ENCODE measurements at places on chromosomes 6 and 20.

- H3K4me3 ChIP-seq = no peak overlapping the region
- H3K4me1 ChIP-seq = no peaks in the 10 kb centered on the region
- H3K36me3 ChIP-seq = no peaks in the 10 kb centered on the region
Observed at GRCh38 chr6:118876198-118876597, 17.8 kb upstream of the ASF1A start.

DNA sequence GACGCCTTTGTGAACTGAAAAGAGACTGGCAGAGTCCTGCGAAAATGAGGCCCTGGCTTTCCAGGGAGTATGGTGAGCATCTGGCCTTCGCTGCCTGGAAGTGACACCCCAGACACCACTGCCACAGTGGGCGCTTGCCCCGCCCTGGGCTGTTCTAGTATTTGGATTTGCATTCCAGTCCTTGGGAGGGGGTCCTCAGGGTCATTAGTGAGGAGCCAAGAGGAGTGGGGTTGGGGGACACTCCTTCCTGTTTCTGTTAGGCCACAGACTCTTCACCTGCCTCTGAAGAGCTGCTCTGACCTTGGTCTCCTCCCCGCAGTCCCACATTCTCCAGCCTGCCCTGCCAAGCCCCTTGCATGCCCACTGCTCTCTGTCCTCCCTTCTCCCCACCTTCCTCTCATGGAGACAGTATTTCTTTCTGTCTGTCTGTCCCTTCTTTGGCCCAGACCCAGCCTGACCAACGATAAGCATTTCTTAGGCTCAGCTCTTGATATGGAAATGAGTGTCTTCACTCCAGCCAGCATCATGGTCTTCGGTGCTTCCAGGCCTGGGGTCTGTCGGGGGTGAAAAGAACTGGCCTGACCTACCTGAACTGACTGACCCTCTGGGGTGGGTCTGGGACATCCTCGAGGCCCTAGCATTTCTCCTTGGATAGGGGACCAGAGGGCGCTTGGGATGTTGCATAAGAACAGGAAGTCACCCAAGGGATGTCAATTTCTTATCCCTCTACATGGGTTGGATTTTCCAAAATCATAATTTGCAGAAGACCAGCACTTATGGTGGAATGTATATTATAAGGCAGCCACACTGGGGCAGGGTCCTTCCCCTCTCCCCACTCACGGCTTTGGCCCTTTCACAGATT lies 19.4 kb downstream of the SLC9A8 start:
- H3K36me3 ChIP-seq = no peaks in the 10 kb centered on the region
- DNase-seq = no peak
- H3K4me3 ChIP-seq = no peak overlapping the region
- H3K27me3 ChIP-seq = no peaks in the 10 kb centered on the region

DNA sequence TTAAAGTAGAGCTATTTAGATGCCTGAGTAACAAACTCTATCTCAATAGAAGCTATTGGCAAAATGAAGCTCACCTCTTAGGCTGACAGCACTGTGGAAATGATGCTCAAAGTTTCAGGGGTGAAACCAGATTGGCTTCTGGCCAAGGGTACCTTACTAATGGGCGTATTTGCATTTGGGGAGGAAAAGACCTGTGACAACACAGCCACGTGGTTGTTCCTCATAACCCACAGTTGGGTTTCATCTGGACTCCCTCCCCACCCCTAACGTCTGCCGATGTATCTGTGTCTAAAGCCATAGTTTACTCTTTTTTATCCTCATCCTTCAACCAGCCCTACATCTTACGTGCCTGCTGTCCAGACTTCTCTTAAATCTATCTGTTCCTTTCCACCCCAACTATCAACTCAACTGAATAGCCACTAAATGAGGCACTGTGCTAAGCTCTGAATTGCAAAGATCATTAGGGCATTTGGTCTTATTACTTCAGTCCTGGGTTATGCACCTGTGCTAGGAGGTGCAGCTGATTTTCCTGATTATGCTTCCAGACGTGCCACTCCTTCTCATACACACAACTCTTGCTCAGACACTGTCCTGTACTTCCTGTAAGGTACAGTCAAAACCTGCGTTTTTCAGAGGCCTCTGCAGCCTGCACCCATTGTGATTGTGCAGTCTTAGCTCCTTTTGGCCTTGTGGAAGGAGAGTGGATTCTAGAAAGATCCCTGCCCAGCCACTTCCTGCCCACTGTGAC lies 80.6 kb upstream of the ARMC2 start:
- no peaks in the 10 kb centered on the region for H3K4me1 ChIP-seq
- no peak overlapping the region for H3K4me3 ChIP-seq
- DNase-seq = no peak
- H3K36me3 ChIP-seq = no peaks in the 10 kb centered on the region
- no peaks in the 10 kb centered on the region for H3K27me3 ChIP-seq

GRCh38 chr6:169558774-169559441 lies 142.9 kb downstream of the WDR27 start:
- DNase-seq = no peak
- H3K4me1 ChIP-seq = peaks cover 2% of the 10 kb centered on the region
- no peak overlapping the region for H3K4me3 ChIP-seq

DNA sequence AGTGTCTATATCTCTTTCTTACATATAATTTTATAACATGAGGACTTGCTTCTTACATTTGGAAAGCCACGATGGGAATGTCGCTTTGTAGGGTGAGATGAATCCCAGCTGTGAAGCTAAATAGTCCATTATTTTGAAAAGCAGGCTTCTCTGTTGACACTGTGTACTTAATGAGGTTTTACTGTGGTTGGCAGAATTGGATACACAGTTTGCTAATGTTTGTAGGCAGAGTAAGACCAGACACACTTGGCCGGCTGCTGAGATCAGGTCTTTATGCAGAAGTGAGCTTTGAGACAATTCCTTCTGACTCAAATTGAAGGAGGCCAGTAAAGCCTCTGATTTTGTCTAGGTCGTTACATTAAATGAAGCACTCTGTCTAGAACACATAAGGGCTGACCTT lies 93.0 kb downstream of the NDUFAF5 start:
- DNase-seq = no peak
- no peak overlapping the region for H3K27ac ChIP-seq
- H3K4me1 ChIP-seq = peaks cover 19% of the 10 kb centered on the region
- H3K36me3 ChIP-seq = no peaks in the 10 kb centered on the region
- no peak overlapping the region for H3K4me3 ChIP-seq

DNA sequence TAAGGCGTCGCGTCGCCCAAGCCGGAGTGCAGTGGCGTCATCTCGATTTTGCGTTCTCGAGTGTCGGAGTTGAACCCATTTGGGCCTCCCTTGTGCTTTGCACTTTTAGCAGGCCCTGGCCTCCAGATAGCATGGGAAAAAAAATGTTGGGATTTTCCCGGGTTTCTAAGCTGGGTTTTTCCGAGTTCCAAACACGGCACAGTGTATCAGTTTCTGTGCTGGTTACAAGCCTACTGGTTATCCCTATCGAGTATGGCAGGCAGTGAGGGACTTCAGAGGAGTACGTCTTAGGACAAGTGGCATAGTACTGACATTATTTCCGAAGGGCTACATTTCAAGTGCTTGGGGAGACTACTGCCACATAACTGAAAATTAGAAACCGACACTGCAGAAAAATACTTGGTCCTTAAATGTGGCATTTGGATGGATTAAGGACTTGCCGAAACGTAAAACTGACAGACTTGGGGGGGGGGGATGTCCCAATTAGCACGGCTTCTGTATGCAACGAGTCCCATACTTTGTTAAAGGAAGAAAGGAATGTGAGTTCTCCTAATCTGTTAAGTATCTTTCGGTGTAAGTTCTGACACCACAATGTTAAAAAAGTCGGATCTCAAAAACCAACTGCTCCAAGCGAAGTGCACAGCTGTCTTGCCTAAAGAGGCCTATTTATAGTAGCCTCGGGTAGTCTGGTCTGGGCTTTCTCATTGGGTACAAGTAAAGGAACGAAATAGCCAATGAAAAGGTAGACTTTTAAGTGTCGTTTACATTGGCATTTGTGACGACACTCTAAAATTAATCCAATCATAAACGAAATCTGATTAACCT lies 70.2 kb downstream of the HFE start:
- H3K27ac ChIP-seq = peak overlapping the region; percentile 97
- peaks cover 3% of the 10 kb centered on the region for H3K4me1 ChIP-seq
